ENCODE measurements at places on chromosomes 12 and 14.

- DNase-seq, result no peak
These were observed 14.3 kb upstream of the OTUB2 start for GRCh38 chr14:94011795-94012194.

DNA sequence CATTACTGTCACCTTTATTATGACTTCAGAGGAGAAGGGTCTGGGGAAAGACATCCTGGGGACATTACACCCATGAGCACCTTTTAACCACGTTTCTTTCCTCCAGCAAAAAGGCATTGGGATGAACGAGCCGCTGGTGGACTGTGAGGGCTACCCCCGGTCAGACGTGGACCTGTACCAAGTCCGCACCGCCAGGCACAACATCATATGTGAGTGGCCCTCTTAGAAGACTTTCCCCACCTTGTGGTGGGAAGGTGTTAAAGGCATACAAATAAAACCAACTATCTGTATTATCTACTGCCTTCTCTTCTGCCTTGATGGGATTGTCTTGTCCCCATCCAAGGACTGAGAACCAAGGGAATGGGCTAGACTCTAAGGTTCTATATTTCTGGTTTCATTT, 6.0 kb downstream of the PSMD9 start:
- DNase-seq, result no peak

DNA sequence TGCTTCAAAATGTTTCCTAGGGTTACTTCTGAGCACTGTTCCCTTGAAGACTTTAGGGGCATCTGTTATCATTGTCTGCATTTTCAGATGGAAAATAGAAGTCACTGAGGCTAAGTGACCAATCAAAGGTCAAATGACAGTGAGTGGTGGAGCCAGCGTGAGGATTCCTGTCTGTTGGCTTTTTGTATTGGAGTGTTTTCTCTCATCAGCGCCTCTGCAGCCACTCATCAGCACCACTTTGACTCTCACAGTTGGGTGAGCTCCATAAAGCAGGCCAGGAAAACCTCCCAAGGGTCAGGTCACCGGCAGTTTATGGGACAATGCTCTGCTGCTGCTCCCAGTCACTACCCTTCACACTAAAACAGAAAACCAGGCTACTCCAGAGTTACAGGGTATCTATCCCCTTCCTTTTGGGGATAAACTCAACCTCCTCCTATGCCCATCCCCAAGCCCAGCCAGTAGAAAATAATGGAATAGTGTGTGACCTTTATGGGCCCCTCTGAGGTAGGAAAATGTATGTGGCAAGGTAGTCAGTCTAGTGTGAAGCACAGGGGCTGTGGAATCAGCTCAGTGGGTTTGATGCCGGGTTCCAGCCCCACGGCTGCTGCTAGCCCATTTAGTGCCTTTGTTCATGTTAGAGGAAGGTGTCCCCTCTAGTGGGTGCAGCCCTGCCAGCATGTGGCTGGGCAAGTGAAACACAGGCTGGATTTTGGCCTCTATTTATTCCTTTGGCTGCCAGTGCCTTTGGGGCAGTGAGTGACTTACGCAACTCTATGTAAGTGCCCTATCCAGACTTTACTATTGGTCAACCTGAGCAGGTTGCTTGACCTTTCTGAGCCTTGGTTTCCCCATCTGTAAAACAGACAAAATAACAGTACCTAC, 133.8 kb upstream of the CPM start:
- no peak for DNase-seq

DNA sequence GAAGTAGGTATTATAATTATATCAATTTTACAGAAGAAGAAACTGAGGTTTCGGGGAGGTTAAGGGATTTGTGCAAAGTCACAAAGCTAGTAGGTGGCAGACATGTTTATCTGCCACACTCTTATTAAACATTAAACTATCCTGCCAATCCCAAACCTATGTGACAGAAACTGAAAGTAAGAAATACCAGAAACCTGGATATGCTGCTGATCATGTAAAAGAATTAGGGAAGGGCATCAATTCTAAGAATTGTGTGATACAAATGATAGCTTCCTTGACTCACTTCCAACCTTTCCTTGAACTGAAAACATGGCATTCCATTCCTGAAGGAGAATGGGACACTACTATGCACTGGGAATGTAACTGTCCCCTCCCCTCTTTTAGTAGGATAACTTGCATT, 16.9 kb downstream of the TAOK3 start:
- DNase-seq, result no peak

DNA sequence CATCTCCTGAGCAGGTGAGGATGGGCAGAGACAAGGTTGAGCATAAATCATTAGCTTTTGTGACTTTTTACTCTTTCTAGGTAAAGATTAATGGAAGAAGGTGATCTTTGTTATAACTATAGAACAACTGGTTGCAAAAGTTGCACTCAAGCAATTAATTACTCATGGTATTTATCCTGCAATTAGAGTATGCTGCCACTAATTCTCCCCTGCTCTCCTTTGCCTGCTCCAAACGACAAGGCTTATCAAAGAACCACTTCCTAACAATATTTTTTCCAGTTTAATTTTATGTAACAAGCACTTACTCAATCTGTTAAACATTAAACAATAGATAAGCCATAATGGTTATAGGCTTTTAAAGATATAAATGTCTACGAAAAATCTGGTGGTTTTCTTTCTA, 189.9 kb upstream of the PELI2 start:
- no peak for DNase-seq

All from stimulated activated CD8-positive, alpha-beta memory T cell treated with anti-CD3 and anti-CD28 coated beads, Interleukin-4, amount 100 ng/mL, for 4 hours (primary cell).